ENCODE measurements at places on chromosomes 4 and X.

DNA sequence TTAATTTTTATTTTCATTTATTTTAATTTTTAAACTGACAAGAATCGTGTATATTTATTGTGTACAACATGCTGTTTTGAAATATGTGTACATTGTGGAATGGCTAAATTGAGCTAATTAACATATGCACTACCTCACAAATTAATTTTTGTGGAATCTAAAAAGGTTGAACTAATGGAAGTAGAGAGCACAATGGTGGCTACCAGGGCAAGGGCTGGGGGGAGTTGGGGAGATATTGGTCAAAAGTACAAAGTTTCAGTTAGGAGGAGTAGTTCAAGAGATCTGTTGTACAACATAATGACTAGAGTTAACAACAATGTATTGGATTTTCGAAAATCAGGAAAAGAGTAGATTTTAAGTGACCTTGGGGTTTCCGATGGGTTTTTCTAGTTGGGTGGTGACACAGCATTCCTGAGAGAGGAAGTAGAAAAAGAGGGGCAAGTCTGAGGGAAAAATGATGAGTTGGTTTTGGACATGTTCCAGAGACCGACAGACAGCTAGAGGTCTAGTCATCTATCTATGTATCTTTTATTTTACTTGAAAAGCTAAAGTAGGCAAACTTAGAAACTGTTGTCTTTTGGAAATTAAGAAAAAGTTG is 23.2 kb downstream of the APOO start:
- no peak for DNase-seq

DNA sequence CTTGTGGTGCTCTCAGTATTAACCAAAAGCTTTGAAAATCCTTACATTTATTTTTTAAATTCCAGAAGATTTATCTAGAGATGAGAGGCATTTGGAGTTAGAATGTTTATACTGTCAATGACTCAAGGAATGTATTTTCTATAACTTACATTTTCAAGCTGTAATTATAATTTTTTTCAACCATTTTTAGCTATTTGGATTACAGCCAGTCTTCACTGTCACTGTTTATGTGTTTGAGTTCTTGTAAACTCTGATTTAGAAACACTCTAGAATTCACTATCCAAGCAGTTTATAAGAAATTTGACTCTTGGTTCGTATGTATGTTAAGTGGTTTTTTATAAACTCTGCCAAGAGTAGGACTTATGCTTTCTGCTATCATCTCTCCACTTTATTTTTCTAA is 36.7 kb upstream of the GUCY1A1 start:
- no peak for DNase-seq

DNA sequence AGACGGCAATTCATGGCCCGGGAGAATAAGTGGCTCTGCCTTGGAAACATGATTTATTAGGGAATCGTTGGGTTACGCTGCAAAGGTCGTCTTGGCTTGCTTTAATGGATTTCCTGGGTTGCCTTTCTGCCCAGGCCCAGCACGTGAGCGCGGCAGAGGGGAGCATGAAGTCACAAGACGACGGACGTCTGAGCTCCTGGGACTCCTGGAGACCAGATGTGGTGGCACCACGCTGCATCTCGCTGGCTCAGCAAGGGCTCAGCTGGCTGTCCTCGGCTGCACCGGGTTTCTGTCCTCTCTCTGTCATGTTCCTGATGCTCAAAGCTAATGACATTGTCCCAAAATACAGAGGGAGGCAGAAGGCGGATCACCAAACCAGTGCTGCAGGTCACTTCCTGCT is 61.2 kb downstream of the C4orf50 start:
- no peak for DNase-seq

- DNase-seq = no peak
Measured at GRCh38 chr4:8136972-8137710, 21.5 kb downstream of the ABLIM2 start.

GRCh38 chr4:128812442-128813235 is 3.1 kb downstream of the JADE1 start:
- peak; percentile 76 for DNase-seq
